ENCODE measurements at places on chromosomes 2 and 18. TPM values are rescaled to one million over a fixed set of nuclear protein-coding genes. Genes with fewer than 3 reads are reported as not detected.

Gene DNAH7
- 1.2 TPM for total RNA-seq

Gene SLC4A3
- 0.40 TPM for total RNA-seq

Gene NAT8
- total RNA-seq, result not detected

Gene CPLX4
- total RNA-seq, result not detected

Gene HOXD10
- total RNA-seq, result not detected

Gene MORN2
- total RNA-seq, result 22.5 TPM

Gene SERPINB4
- not detected for total RNA-seq

Gene SMARCAL1
- total RNA-seq, result 16.0 TPM

Gene DTNB
- total RNA-seq, result 3.0 TPM

Gene RGPD4
- under 0.01 TPM for total RNA-seq

Gene CHRND
- not detected for total RNA-seq

Gene CRYGC
- total RNA-seq, result not detected

Gene EIF2AK3
- 51.9 TPM for total RNA-seq

Gene MATN3
- 0.26 TPM for total RNA-seq

Gene TNFAIP6
- 25.2 TPM for total RNA-seq

Gene KCNE4
- total RNA-seq, result 10.8 TPM

Gene DSC1
- not detected for total RNA-seq

Gene CDH2
- total RNA-seq, result 57.3 TPM

Gene MEP1B
- total RNA-seq, result not detected

Gene RAPGEF4
- 2.2 TPM for total RNA-seq

Gene ACOXL
- total RNA-seq, result not detected

Gene LINC00305
- total RNA-seq, result not detected

Gene PLCD4
- total RNA-seq, result 4.0 TPM

Gene AGXT
- not detected for total RNA-seq

Gene CDH7
- total RNA-seq, result not detected

Gene PROKR1
- total RNA-seq, result under 0.01 TPM

Gene MAPK4
- under 0.01 TPM for total RNA-seq

Gene FEV
- total RNA-seq, result not detected

Gene CSRNP3
- 3.1 TPM for total RNA-seq

Gene CKAP2L
- total RNA-seq, result 9.1 TPM

Gene KIF1A
- not detected for total RNA-seq

Gene SH3RF3
- total RNA-seq, result 6.3 TPM

Gene ALPI
- total RNA-seq, result not detected

Gene CABLES1
- total RNA-seq, result 19.0 TPM

Gene DSG3
- total RNA-seq, result under 0.01 TPM

Gene BUB1
- 28.0 TPM for total RNA-seq

Gene BCL11A
- under 0.01 TPM for total RNA-seq

Gene RPL37A
- total RNA-seq, result 3,651 TPM

Gene B3GNT7
- total RNA-seq, result 0.26 TPM

Gene PDE1A
- 95.7 TPM for total RNA-seq

Gene SP140
- total RNA-seq, result 0.40 TPM

Gene GATA6
- total RNA-seq, result 29.3 TPM

Gene UGGT1
- 92.5 TPM for total RNA-seq

Gene HOXD12
- total RNA-seq, result not detected

Gene HRH4
- total RNA-seq, result 0.06 TPM

Gene TMEM17
- 2.2 TPM for total RNA-seq

Gene DHRS9
- total RNA-seq, result not detected

Gene GPD2
- total RNA-seq, result 43.6 TPM

Gene MAL
- total RNA-seq, result not detected

Measured in aortic smooth muscle cell (primary cell).